ENCODE measurements at places on chromosomes 4 and X.

DNA sequence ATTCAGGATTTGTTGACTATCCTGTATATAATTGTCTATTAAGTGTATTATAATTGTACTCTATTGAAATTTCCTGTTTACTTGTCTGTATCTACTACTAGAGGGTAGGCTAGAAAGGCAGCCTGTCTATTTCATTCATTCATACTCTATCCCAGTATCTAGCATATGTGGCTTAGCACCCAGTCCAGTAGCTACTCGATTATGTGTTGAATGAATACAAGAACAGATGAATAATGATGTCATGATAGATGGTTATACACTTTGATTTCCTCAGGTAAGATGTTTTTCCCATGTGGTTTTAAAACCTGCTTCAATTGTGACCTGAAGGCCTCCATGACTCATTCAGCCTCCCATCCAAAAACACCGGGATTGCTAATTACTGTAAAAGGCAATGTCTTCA, 68.0 kb downstream of the IL21 start:
- no peak for DNase-seq

DNA sequence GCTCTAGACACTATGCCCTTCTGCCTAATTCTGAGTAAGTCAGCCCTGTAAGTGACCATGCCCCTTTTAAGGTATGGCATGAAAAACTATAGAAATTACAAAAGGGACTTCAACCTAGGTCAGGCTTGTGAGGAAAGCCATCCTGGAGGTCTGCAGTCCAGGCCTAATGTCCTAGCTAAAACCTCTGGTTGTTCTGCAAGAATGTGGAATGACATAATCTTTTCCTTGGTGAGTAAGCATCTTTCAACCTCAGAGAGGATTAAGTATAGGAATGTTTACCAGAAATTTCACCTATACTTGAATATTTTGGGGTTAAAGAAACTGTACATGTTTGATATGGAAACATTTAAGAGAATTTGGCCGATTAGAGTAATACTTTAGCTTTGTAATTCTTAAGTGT, 23.8 kb upstream of the HPSE start:
- DNase-seq: no peak

GRCh38 chr4:179625406-179625805, 2183.2 kb upstream of the AGA start:
- DNase-seq: no peak

- no peak for DNase-seq
Observed at GRCh38 chr4:52051615-52052474, 741 bp downstream of the SPATA18 start.

GRCh38 chr4:40190880-40191815, 5.7 kb upstream of the RHOH start:
- DNase-seq: no peak

DNA sequence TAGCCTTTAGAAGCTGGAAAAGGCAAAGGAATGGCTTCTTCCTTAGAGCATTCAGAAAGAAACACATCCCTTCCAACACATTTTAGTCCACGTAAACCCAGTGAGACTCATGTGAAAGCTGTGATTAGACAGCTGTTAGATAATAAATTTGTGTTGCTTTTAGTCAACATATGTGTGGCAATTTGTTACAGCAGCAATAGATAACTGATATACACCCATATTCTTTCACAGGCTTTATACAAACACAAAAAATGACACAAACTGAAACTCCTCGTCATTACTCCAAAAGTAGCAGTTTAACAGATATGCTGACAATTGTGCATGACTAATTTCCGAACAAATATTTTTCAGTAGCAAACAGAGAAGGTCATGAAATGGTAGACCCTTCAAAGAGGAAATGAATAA, 65.3 kb downstream of the ANTXR2 start:
- no peak for DNase-seq

DNA sequence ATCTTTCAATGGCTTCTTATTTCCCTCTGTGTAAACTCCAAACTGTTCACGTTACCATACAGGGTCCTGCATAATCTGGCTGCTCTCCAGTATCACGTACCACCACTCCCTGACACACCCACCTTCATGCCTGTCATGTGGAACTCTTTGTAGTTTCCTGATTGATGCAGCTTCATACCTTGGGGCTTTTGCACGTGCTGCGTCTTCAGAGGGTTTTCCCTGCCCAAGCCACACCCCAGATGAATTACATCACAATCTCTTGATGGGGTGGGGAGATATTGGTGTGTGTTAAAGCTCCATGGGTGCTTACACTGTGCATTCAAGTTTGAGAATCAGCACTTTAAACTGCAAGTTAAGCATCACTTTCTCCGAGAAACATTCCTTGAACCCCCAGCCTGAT, 101.9 kb downstream of the CT47B1 start:
- no peak for DNase-seq

DNA sequence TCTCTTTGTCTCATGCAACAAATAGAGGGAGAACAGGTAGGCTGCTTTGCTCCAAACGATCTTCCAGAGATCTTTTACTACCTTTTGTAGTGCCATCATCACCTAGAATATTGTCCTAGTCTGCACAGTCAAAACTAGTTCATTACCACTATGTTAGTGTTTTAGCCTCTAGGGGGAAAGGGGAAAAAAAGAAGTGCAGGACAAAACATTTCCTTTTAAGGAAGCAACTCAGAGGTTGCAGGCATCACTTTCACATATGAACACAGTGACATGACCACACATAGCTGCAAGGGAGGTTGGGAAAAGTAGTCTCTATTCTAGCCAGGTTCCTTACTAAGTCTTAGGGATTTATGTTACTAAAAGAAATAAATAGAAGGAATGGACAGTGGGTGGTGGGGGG, 39.3 kb upstream of the RAP2C start:
- no peak for DNase-seq

DNA sequence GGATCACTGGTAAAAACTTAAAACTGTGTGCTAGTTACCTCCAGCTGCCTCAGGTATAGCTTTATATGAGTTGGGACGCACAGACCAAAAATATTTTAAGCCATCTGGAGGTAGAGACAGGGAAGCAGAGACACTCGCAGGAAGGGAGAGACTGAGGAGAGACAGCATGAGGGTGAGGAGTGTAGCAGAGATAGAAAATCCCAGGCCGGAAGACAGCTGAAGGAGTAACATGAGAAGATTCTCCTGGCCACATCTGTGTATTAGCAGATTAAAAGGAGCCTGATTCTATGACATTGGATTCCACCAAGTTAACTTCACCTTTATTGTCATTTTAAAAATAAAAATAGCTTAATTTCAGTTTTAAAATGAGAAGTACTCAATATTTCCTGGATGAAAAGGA, 84.3 kb downstream of the PDLIM5 start:
- DNase-seq: no peak

- DNase-seq: no peak
Observed at GRCh38 chr4:84482564-84483563, 16.2 kb downstream of the NKX6-1 start.

DNA sequence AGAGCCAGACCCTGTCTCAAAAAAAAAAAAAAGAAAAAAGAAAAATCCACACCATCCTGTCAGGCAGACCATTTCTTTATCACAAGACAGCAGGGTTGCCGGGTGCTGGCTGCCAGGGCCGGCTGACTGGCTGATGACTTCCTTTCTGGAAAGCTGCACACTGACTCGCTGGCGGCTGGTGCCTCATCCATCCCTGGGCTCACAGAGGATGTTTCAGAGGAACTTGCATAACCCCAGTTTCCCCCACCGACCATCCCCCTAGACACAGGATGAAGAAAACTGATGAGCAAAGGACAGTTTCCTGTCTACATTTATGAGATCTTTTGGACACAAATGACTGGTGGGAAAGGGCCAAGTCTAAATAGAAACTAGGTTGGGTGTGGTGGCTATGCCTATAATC, 14.1 kb downstream of the HPSE start:
- DNase-seq: no peak

GRCh38 chrX:125398959-125399440, 79.3 kb downstream of the TEX13C start:
- no peak for DNase-seq

GRCh38 chr4:70627620-70628019, 924 bp upstream of the ENAM start:
- no peak for DNase-seq

DNA sequence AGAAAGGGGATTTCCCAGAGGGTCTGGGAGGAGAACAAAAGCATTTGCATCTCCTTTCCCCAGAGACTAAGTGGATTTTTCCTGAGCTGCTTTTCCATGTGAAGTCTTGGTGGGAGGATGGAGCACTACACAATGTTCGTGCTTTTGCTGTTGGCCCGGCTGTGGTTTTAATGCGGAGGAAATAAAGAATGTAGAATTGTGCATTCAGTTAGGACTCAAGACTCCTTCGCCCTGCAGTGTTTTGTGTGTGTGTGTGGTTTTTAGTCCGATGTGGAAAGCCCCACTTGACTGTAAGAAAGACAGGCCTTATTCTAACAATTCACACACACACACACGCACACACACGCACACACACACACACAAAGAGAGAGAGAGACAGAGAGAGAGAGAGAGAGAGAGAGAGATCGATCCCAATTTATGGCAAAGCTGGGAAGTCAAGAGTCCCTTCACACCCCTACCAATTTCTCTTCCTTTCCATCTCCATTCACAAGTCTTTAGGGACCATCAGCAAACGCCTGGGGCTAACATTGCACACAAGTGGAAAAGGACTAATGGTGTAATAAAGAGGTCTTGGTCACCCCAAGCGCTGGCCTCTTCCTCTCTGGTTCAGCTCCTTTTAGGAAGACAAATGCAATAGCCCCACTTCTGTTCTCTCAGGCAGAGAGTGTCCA, 44.2 kb downstream of the CLDN34 start:
- no peak for DNase-seq

DNA sequence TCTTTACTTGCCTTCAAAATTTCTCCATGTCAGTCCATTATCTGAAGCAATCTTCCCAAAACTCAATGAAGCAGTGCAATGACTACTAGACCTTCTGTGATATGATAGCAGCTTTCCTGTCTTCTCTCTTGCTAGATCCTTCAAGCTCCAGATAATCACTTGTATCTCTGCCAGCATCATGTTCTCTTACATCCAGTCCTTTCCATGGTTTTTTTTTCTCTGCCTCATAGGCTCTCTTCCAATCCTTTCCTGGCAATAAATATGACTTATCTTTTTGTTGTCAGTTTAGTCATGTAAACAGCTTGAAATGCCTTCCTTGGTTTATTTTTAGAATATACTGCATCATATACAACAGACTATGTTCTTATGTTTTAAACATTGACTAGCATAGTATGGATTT, 193.5 kb downstream of the CFAP299 start:
- no peak for DNase-seq

DNA sequence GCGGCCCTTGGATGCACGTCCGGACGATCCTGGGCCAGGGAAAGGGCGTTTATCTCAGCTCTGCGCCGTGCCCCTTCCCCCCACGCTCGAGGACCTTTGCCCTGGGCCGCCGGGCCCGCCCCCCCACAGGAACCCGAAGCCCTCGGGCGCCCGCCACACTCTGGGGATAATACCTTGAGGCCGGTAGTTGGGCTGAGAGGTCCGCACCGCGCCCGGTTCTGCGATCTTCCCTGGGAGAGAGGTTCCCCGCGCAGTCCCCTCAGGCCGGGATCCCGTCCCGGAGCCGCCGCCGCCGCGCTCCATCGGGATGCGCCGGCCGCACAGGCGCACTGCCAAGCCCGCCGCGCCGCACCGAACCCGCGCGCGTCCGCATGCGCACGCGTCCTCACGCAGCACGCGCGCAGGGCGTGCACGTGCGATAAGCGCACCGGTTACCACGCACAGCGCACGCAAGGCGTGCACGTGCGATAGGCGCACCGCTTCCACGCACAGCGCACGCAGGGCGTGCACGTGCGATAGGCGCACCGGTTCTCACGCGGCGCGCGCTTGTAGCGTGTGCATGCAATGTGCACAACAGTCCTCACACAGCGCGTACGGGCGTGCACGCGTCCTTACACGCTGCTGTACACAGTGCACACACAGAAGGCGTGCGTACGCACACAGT, at the start of gene MAP7D2:
Gene MAP7D2 (minus strand): TSS at position 331 of the 664 bp plus-strand sequence. CDS start 28 bp downstream, at position 303.
- no peak for DNase-seq

DNA sequence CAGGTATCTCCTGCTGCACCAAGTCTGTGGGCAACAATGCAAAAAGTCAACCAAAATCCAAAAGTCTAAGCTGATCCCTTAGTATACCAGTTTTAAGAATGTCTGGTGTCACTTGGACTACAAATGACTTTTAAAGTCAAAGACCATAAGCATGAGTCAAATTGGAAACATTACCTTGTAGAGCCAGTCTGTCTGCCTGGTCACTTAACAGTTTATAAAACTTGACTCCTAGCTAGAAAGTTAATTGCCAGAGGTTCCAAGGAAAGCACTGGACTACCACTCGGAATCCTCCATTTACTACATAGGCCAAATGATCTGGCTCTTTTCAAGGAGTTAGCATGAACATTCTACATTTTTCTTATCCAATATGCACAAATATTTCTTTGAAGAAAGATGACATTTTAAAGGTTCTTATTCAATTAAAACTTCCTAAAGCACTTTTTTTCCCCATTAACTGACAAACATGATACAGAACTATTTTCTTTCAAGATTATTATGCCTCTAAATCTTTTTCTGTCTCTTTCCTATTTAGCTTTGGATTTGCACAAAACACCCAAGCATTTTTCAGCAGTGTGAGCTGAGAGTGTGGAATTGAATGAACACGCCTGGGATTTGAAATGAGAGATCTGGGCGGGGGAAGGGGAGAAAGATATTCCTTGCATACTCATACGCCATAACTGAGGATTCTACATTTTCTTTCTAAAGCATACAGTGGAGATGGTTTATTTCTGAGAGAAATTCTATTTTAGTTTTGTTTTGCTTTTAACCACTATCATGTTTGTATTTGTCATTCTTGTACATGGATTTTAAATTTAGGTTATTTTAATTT, 188.4 kb downstream of the SHROOM3 start:
- no peak for DNase-seq

DNA sequence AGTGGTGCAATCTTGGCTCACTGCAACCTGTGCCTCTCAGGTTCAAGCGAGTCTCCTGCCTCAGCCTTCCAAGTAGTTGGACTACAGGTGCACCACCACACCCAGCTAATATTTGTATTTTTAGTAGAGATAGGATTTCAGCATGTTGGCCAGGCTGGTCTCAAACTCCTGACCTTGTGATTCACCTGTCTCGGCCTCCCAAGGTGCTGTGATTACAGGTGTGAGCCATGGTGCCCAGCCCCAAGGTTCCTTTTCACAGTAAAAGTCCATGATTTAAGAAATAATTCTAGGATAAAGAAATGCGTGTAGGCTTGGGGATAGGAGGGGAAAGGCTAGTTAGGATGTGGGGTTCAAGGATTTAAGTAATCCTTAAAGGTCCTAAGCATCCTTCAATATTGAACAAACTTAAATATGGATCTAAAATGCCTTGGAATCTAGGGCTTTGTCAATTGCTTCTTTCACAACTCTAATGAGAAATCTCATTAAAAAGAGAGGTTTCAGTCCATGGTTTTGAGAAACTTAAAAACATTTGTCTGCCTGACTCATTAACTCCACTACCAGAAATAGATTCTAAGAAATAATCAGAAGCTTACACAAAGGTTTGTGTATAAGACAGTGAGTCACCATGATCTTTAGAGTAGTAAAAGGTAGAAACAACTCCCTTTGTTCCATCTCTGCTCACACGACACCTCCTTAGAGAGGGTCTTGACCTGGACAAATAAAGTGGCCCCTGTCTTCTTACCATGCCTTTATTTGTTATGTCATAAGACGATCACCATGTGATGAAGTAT, 203.2 kb downstream of the PTTG2 start:
- DNase-seq: no peak
